Left lung (tissue), 14 donors: ENCODE measurements at places on chromosomes 2 and 18.
A peak's percentile ranks its signal among the peaks of the same experiment; 100 is the strongest.

GRCh38 chr2:45872211-45872610, 220.7 kb downstream of the PRKCE start:
- no peak for DNase-seq

DNA sequence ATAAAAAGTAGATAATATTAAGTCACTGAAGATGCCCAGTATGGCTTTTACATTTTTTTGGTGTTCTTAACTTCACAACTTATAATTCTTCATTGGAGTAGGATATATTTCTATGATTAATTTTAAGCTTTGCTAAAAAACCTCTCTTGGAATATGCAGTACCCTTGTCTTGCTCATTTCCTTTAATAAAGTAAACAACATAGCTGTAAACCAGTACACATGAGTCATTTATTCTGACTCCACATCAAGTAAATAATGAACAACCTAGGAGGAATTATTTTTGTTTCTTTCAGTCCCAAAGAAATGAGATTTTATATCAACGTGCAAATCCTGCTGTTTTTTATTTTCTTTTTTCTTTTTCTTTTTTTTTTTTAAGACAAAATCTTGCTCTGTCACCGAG, 869.1 kb downstream of the CNTNAP5 start:
- no peak for DNase-seq

DNA sequence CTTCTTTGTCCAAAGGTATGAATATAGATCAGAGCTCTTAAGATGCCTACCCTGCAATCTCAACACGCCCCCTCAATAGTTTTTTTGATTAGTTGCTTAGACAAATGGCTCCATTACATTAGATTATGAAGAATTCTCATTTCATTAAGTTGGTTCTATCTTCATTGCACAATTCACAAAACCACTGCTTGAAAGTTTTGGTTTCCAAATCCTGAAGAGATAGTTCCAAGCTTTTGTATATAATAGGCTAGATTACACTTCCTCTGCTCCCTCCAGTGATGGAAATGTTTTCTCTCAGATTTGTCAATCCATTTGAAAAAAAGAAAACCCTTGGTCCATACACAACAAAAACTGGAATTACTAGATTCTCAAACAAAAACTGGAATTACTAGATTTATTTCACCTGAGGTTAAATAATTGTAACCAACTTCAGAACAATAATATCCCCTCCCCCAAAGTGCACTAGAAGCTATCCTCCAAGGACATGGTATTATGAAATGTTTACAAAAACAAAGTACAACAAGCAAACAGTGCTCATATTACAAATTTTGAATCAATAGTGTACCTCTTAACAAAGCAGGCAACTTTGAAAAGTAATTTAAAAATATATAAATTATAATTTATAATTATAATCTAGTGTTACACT, 6.8 kb upstream of the TLK1 start:
- no peak for DNase-seq

- peak; percentile 14 for DNase-seq
Measured at GRCh38 chr18:24603151-24603550, 142.7 kb downstream of the HRH4 start.

DNA sequence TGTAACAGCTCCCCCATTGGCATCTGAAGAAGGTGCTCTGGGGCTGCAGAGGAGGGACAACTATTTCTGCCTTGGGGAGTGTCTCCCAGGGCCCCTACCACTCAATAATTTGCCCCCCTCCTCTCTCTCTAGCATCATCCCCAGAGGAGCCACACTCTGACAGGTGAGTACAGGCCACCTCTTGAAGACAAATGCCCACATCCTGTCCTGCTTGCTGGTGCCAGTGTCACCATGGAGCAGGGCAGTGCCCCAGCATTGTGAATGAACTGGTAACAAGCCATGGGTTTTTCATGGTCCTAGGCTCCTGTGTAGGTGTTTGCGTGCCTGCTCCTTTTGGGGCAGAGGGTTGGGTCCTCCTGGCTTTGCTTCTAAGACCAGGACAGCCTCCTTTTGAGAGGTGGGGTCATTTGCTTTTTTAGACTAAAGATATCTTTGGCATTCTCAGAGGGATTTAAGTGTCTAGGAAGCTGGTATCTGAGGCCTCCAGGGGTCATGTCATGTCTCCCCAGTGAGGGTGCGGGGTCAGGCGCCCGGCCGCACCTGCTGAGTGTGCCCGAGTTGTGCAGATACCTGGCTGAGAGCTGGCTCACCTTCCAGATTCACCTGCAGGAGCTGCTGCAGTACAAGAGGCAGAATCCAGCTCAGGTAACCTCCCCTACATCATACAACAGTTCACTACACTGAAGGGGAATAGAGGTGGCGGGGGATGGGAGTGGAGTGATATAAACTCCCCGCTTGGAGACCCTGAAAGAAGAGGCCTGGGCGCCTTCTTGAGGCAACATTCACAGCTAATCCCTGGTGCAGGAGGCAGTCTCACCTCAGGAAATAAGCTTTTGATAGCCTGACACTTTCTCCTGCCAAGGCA, 1.8 kb downstream of the RETREG2 start:
- no peak for DNase-seq

- DNase-seq = no peak
Measured at GRCh38 chr2:9778012-9778411, 65.3 kb upstream of the TAF1B start.

GRCh38 chr2:104840156-104840555, 13.8 kb upstream of the POU3F3 start:
- no peak for DNase-seq

DNA sequence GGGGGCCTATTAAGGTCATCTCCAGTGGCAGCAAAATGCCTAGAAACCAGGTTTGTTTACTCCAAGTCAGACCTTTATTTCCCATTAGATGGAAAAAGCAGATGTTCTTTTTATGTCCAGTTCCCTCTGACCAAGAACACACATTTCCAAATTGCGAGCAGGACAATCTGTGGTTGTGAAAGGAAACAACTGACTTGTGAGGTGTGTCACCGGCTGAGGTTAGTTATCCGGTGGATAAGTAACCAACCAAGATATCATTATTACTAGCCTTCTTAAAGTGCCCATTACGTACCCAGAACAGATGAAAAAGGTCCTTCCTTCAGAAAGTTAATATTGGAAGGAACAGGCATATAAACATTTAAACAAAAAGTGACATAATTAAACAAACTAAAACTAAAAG, 112.9 kb downstream of the THADA start:
- no peak for DNase-seq
